Activated CD4-positive, alpha-beta T cell treated with anti-CD3 and anti-CD28 coated beads, Interleukin-2, amount 10 ng/mL, durations not matched to agents 24 days and 14 days (primary cell): ENCODE measurements at places on chromosomes 2 and 18. TPM values are rescaled to one million over a fixed set of nuclear protein-coding genes. Genes with fewer than 3 reads are reported as not detected.

SLC38A11 gene
- not detected in 2 replicates for total RNA-seq

GCG gene
- not detected in 2 replicates for total RNA-seq

COL6A3 gene
- total RNA-seq, result 27.6 and 28.7 TPM in 2 replicates

MRPS9 gene
- total RNA-seq, result 32.4 and 33.3 TPM in 2 replicates

- peaks cover 3% of the 10 kb centered on the region for H3K4me1 ChIP-seq
- H3K36me3 ChIP-seq, result no peaks in the 10 kb centered on the region
- peaks cover 54% of the 10 kb centered on the region for H3K27me3 ChIP-seq
- H3K27ac ChIP-seq, result no peak overlapping the region
- no peak overlapping the region for H3K4me3 ChIP-seq
Measured at GRCh38 chr18:48460929-48461583, 51.9 kb upstream of the ZBTB7C start.

- H3K4me3 ChIP-seq, result no peak overlapping the region
- peaks cover 23% of the 10 kb centered on the region for H3K36me3 ChIP-seq
- H3K27me3 ChIP-seq, result no peaks in the 10 kb centered on the region
- no peak overlapping the region for H3K27ac ChIP-seq
- H3K4me1 ChIP-seq, result peaks cover 24% of the 10 kb centered on the region
- DNase-seq, result no peak
Measured at GRCh38 chr2:134277223-134277622, 23.4 kb downstream of the MGAT5 start.

DNA sequence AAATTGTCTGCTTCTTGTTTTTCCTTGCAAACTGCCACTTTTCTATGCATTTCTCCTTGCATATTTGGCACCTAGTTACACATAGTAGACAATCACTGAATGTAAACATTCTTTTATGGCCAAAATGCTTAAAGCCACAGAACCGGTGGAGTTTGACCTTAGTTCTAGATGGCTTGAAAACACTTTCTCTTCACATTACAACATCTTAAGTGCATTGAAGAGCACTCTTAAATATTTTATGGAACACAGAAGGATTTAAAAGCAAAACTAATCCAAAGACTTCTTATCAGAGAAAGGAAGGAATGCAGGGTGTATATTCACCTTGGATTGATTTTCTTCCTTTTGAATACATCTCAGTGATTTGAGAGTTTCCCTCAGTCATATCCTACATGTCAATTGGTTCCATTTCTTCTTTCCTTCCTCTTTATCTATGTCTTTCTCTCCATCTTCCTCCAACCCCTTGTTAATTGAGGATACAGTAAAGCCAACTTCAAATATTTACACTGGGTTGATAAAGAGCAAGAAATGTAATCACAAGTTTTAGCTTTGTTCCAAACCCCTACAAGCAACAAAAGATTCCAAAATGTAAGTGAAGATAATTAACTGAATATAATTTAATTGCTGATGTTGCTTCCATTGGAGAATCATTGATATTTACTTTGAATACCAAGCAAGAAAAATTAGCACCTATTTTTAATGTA is 548.0 kb downstream of the CNTNAP5 start:
- no peaks in the 10 kb centered on the region for H3K36me3 ChIP-seq
- H3K4me3 ChIP-seq, result no peak overlapping the region
- no peaks in the 10 kb centered on the region for H3K4me1 ChIP-seq
- H3K27ac ChIP-seq, result no peak overlapping the region

- no peak for DNase-seq
- H3K4me3 ChIP-seq, result no peak overlapping the region
- no peaks in the 10 kb centered on the region for H3K36me3 ChIP-seq
- H3K27ac ChIP-seq, result no peak overlapping the region
- peaks cover 15% of the 10 kb centered on the region for H3K4me1 ChIP-seq
Measured at GRCh38 chr2:174786066-174786725, 21.9 kb upstream of the CHRNA1 start.

- peaks cover 7% of the 10 kb centered on the region for H3K27me3 ChIP-seq
- peak overlapping the region; percentile 60 for H3K4me3 ChIP-seq
- no peaks in the 10 kb centered on the region for H3K36me3 ChIP-seq
Measured at GRCh38 chr18:54119524-54120019, 104.9 kb downstream of the MBD2 start.

GRCh38 chr18:65287652-65288051 is 463.2 kb upstream of the CDH7 start:
- H3K36me3 ChIP-seq, result no peaks in the 10 kb centered on the region
- H3K4me1 ChIP-seq, result no peaks in the 10 kb centered on the region
- no peaks in the 10 kb centered on the region for H3K27me3 ChIP-seq
- H3K4me3 ChIP-seq, result no peak overlapping the region
- no peak overlapping the region for H3K27ac ChIP-seq

DNA sequence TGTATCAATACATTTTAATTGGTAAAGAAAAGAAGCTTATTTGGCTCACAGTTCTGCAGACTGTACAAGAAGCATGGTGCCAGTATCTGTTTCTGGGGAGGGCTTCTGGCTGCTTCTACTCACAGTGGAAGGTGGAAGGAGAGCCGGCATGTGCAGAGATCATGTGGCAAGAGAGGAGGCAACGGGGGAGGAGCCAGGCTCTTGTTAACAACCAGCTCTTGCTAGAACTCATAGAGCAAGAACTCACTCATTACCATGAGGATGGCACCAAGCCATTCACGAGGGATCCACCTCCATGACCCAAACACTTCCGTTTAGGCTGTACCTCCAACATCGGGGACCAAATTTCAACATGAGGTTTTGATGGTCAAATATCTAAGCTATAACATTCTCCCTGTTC is 7.5 kb downstream of the PARD6G start:
- H3K4me1 ChIP-seq, result no peaks in the 10 kb centered on the region
- H3K36me3 ChIP-seq, result no peaks in the 10 kb centered on the region
- peaks cover 17% of the 10 kb centered on the region for H3K27me3 ChIP-seq
- no peak overlapping the region for H3K27ac ChIP-seq

DNA sequence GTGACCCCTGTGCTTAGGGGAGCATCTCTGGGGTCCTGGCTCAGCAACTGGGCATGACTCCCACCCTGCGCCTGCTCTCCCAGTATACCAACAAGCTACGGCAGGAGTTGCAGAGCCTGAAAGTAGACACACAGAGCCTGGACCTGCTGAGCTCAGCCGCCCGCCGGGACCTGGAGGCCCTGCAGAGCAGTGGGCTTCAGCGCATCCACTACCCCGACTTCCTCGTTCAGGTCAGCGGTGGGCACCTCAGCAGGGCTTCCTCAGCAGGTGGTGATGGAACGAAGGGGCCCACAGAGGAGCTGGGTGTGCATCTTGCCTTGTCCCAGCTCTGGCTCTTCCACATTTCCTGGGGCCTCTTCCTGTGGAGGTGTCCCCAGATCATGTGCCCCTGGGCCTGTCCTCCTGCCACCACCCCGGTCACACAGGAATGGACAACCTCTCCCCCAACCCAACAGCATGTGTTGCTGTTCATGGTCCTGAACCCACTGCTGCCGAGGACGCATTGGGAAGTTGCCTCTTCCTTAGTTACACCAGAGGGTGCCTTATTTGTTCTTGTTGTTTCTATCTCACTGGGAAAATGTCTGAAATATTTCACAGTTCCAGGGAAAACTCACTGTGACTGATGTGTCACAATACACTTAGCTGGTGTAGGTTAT is 10.8 kb downstream of the PROM2 start:
- no peak overlapping the region for H3K27ac ChIP-seq
- H3K4me3 ChIP-seq, result no peak overlapping the region
- DNase-seq, result no peak
- no peaks in the 10 kb centered on the region for H3K27me3 ChIP-seq
